Body of pancreas (tissue), 4 donors: ENCODE measurements at places on chromosomes 4 and X.

DNA sequence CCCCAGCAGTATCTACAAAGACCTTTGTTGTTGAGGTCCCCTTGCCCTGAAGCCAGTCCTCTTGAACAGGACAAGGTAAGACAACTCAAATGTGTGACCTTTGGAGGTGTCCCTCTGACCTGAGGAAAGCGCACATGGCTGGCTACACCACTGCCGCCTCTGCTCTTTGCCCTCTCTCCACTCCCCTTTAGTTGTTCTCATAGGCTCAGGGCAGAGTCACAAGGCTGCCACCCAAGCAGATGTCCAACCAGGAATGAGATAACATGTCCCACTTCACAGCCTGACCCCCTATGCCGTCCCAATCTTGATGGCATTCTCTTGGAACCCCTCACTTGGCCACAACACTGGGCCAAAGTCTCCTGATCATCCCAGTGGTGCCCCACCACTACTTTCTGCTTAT lies 46.3 kb downstream of the APLN start:
- DNase-seq: no peak

- no peak for DNase-seq
Observed at GRCh38 chr4:179352221-179352620, 1910.0 kb upstream of the AGA start.

DNA sequence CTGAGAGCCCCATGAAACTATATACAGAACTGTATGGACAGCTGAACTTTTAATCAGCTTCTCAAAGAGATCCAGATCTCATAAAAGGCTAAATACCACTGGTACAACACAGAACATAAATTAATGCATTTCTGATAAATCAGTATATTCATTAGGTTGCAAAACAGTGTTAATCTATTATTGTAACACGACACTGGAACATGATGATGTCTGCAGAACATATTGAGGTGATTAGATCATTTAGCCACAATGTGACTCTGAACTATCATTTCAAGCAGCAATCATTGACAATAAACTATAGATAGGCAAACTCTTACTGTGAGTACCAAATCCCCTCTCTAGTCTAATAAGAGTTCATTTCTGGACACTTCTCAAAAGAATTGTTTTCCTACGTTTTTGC lies 50.3 kb downstream of the GASK1B start:
- no peak for DNase-seq

DNA sequence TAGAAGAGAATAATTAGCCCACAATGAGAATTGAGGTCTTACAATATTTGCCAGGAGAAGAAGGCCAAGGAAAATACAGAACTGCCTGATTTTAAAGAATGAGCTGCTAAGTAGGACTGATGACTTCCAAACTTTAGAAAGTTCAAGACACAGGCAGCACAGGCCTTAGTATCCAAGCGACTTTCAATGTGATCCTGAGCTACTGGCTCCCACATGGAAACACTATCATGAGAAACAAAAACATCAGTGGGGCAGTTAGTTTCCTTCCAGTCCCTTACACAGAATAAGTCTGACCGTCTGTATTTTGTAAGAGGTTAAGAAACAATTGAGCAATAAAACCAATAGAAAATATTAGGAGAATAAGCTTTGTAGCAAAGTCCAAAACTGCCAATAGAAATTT lies 251.4 kb downstream of the COL25A1 start:
- no peak for DNase-seq

DNA sequence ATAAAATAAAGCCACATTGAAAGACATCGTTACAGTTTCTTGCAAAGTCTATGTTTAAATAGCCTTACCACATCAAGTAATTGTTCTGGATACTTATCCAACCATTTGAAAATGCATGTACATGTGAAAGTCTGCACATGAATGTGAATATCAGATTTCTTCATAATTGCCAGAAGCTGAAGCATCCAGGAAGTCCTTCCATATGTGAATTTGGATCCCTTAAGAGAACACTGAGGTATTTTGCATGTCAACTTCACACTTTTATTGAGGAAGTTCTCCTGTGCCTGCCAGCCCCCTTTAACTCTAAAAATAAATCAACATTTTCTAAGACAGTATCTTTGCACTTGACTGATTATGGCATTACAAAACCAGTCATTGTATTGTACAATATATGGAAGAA lies 1103.5 kb upstream of the ADGRL3 start:
- DNase-seq: no peak

DNA sequence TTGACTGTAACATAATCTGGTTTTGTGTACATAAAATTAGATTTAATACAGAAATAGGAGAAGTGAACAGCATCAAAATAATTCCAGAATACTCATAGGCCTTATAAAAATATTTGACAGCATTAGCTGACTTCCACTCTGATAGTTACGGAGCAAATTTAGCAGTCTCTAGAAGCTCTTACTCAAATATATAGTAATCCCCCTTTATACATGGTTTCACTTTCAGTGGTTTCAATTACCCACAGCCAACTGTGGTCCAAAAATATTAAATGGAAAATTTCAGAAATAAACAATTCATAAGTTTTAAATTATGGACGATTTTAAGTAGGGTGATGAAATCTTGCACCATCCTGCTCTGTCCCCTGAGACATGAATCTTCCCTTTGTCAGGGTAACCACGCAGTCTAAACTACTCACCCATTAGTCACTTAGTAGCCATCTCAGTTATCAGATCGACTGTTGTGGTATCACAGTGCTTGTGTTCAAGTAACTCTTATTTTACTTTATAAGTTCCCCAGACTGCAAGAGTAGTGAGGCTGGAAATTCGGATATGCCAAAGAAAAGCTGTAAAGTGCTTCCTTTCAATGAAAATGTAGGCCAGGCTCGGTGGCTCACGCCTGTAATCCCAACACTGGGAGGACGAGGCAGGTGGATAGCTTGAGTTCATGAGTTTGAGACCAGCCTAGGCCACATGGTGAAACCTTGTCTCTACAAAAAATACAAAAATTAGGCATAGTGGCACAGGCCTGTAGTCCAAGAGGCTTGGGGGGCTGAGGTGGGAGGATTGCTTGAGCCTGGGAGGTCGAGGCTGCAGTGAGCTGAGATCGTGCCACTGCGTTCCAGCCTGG lies 17.2 kb upstream of the RTL9 start:
- DNase-seq: no peak

DNA sequence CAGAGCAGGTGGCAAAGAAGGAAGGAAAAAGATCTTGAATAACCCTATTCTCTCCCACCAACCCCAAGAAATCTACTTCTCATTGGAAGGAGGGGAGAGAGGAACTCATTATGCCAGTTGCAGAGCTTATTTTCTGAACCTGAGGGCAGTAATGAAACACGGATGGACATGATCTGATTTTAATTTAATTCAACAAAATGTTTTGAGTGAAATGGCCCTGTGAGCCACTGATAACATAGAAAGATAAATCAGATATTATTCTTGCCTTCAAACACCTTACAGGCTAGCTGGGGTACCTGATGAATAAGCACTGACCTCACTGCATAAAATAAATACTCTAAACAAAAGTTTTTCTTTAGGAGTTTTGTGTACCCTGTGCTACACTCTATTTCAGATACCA lies 30.3 kb downstream of the DAPP1 start:
- DNase-seq: no peak

DNA sequence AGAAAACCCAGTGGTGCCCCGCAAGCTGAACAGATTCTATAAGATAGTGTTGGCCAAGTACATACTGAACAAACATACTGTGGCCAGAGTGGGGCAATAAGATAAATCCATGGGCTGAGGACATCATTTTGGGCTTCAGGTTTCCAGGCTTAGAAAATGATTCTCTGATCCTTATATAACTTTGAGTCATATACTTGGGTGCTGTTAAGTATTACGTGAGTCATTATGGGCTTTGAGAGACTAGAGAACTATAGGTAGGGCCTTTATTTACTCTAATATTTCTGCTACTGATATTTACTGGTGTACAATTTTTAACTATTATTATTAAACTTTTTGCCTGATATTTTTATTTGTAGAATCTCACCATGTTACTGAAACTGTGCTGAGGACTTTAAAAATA lies 586.1 kb downstream of the CENPC start:
- no peak for DNase-seq

DNA sequence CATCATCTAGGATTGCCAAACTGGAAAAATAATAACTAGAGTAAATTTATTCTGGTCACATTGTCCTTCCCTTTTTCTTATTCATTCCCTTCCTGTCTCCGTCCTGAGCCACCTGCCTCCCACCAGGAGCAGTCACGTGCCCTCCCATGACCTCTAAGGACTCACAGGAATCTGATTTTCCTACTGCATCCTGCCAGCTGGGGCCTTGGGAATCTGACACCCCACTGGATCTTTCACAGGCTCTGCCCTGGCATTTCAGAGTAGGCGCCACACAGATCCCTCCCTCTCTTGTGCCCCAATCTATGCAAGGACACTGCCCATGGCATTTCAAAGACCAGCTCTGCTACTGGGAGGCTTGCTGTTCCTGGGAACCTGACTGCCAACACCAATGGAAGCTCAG lies 520.5 kb downstream of the PPARGC1A start:
- DNase-seq: no peak

- peak; percentile 20 for DNase-seq
Observed at GRCh38 chr4:25011135-25011866, 19.4 kb downstream of the LGI2 start.

DNA sequence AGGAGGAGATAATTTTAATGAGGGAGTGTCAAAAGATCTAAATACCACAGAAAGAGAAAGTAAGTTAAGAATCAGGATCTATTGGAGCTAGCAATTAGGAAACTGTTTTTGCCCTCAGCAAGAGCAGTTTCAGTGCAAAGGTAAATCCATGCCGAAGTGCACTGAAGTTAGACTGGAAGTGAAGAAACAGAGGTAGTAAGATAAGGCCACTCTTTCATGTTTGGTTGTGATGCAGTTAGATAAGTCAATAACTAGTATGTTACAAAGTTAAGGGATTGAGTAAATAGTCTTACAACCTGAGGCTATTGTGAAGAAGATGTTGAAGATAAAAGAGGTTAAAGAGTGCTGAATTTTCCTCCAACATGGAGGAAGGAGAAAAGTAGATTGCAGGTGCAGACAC lies 46.7 kb upstream of the UCP1 start:
- DNase-seq: no peak

- DNase-seq: no peak
Observed at GRCh38 chrX:4932790-4933189, 1219.3 kb upstream of the PRKX start.

DNA sequence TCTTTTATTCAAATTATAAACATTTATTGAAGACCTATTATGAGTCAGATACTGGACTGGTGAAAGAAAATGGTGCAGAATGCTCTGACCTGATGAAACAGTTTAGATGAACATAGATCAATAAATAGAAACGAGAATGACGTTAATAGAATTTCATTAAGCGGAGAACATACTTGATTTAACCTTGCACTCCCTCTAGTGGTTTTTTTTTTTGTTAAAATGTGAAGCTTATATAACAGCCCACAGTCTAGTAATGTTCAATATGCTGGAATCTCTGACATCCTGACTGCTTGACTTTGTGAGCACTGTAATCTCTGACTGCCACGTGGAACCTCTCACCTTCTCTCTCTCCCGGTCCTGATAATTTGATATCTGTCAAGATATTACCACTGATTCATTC lies 32.3 kb downstream of the HDAC8 start:
- no peak for DNase-seq

DNA sequence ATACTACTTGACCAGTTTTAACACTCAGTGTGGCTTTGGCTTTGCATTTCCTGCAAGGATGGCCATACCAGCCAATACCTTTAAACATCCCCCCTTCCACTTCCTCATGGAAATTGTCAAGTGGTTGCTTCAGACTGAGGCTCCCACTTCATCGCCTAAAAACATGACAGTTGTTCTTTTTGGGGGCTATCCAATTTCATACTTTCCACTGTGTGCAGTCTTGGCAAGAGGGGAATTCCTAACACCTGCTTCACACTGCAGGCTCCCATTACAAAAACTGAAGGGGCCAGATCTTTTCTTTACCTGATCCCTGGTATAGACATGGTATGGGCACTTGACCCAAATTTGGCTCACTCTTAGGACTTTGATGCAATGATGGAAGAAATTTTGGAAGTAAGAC lies 28.5 kb upstream of the TSR2 start:
- DNase-seq: no peak

- peak; percentile 19 for DNase-seq
Observed at GRCh38 chr4:39046249-39046648, 14.0 kb upstream of the TMEM156 start.

- no peak for DNase-seq
Observed at GRCh38 chr4:123325241-123325681, 71.3 kb upstream of the SPRY1 start.

DNA sequence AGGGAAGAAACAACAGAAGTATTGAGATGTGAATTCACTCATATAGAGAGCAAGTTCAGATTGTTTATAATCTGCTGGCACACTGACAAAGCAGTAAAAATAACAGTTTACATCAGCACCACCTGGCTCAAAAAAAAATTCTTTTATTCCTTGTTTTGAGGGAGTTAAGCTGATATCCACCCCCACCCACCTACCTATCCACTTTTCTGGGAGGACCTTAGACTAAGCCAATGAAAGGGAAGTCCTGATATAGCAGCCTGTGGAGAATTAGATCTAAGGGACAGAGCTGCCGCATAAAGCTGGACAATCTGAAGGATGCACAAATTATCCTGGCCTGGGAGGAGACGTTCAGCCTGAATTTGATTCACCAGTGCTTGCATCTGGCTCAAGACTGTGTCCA lies 264.5 kb downstream of the RCHY1 start:
- DNase-seq: no peak

DNA sequence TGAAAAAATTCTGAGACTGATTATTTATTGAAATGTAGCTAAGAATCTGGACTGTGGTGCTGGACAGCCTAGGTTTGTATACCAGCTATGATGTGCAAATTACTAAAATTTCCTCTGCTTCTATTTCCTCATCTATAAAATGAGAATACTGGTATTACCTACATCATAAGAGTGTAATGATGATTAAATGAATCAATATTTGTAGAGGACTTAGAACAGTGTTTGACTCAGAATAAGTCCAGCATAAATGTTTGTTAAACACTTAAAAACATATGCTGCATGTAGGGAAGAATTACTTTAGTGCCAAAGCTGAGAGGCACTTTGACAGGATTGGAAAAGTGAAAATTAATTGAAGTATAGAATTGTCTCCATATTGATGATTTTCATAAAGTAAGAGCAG lies 55.3 kb upstream of the TMPRSS11F start:
- DNase-seq: no peak

DNA sequence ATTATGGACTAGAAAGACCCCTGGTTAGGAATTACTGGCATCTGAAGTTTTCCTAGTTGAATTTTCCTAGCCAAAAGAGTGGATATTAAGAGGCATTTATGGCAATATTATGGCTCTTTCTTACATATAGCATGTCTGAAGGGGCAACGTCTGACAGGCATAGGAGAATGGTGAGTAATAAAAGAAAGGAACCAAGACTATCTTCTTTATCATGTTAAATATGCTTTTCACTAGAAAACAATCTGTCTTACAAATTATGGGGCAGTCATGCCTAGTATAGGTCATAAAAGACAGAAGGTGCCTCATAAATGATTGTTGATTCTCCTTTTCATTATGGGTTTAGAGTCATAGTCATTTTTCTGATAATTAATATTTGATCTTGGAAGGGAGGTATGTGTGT lies 431.1 kb upstream of the HTR2C start:
- no peak for DNase-seq
